ENCODE measurements at places on chromosomes 4 and X.

- DNase-seq: no peak
These were observed 258.2 kb upstream of the CXorf51A start for GRCh38 chrX:147072747-147073146.

DNA sequence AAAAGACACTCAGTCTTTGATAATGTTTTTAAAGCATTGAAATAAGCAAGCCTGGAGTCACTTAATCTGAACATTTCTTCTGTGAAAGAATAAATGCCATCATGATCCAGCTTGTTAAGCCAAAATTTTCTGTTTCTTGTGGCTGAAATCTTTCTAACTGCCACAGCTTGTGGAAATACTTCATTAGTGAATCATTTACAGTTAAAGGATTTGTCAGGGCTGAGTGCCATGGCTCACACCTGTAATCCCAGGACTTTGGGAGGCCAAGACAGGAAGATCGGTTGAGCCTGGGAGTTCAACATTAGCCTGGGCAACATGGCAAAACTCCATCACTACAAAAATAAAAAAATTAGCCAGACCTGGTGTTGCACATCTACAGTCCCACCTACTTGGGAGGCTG, 93.3 kb upstream of the PDE5A start:
- DNase-seq: no peak

GRCh38 chr4:118086344-118086743, 52.1 kb downstream of the NDST3 start:
- no peak for DNase-seq

DNA sequence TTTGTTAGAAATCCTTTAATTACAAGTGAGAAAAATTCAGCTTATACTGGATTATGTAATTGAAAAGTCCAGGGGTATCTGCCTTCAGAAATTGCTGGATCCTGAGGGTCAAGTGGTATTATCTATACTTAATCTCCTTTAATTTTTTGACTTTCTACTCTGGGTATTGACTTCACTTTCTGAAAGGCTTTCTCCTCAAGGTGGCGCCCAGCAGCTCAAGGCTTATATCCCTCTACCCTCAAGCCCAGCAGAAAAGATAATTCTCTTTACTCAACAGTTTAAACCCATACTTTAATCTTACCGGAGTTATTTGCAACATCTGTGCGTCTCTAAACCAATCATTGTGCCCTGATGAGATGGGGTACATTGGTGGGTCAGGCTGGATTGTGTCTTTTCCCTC, 129.5 kb downstream of the LARP7 start:
- no peak for DNase-seq

DNA sequence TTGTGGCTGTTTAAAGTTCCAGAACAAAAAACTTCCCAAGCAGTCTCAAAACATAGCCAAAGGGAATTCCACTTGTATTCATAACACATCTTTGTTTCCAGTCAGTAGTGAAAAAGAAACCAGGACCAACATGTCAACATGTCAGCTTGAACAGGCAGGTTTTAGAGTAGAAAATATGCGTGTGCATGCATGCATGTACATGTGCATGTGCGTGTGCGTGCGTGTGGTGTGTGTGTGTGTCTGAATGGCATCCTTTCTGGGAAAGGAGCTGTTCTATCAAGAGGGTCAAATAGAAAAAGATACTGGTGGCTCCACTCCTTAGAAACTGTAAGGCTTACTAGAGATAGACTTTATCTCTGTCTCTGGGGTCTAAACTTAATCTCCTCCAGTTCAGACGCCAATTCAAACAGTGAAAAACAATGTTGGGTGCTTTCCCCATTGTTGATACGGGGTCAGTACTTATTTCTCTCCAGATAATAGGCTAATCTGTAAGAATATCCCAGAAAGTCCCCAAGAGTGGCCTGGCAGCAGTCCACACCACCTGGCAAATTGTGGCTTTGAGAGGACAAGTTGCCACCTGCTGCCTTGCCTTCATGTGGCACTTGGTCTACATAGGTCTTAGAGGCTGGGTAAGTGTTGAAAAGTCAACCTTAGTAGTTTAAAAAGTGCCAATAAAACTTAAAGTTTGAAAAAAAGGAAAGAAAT, 110.4 kb downstream of the SCD5 start:
- no peak for DNase-seq

DNA sequence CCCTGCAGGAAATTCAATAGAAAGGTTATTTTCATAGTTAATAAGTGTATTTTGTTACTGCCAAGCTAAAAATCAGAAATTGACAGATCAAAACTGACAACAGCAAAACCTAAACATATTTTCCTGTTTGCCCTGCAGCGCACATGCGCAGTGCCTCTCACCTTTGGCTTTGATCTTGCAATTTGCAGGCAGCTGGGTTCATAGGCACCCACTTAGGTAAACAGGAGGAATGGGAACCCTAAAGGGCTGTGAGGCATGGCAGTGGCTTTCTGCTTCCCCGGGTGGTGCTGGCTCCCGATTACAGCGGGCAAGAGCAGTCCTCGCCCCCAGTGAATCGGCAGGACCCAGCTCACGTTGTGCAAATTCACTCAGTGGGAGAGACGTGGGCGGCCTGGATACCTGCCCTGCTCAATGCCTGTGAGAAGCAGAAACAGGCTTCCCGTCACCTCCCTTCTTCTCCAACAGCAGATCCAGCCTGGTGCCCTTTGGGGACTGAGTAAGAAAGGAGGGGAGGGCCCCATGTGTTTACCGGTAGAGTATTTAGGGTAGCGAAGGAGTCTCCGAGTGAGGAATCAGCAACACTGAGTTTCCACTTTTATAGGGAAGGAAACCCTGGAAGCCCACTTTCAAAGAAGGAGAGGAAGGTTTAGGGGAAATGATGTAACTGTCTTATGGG, 25.7 kb downstream of the CCKAR start:
- no peak for DNase-seq

DNA sequence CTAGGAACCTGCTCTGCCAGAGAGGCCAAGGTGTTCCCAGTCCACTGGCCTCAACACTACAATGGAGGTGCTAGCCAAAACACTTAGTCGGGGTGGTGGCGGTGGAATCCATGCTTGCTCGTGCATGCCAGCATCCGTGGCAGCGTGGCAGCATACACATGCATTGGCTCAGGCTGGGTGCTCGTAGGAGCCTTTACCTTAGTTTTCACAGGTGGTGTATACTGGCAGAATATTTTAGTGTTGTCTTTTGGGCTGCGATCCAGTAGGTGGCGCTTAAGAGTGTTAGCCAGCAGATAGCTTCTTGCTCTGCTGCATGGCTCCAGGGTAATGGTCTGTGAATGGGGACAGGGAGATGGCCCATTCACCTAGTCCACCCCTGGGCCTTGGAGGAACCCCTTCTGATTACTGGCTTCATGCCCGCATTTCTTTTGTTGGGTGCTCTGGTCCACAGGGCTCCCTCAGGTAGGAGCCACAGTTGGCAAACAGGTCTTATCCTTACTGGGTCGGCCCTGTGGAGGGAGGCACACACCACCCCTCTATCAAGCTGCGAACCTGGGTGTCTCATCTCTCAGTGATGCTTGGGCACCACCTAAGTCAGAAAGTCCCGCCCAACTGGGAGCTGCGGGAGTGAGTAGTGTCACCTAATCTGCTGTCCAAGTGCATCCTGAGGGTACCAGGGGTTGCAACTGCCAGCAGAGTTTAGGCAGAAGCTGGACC, 40.0 kb downstream of the RIPPLY1 start:
- no peak for DNase-seq

DNA sequence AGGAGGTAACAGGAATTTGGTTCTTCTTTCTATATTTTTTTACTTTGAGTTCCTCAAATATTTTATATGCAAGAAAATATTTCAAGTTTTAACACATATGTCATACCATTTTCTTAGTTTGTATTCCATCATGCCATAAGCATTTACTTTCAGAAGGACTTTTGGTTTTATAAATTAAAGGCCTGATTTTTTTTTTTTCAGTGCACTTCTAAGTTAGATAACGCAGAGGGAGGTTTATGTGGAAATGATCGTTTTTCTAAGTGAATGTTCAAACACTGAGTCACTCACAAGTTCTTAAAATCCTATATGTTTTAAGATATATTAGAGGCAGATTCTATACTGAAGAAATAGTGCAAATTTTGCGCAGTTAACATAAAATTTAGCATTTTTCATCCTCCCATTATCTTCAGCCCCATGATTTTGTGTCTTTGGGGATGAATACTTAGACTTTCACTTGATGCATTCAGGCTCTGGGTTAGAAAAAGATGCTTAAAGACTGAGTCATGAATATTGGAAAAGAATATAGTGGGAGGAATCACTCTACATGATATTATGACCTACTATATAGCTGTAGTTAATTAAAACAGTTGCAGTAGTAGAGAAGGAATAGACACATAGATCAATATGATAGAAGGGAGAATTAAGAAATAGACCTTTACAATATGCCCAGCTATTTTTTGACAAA, 54.9 kb downstream of the COL4A5 start:
- DNase-seq: no peak

GRCh38 chr4:75065909-75066308, 133.0 kb downstream of the PARM1 start:
- no peak for DNase-seq

DNA sequence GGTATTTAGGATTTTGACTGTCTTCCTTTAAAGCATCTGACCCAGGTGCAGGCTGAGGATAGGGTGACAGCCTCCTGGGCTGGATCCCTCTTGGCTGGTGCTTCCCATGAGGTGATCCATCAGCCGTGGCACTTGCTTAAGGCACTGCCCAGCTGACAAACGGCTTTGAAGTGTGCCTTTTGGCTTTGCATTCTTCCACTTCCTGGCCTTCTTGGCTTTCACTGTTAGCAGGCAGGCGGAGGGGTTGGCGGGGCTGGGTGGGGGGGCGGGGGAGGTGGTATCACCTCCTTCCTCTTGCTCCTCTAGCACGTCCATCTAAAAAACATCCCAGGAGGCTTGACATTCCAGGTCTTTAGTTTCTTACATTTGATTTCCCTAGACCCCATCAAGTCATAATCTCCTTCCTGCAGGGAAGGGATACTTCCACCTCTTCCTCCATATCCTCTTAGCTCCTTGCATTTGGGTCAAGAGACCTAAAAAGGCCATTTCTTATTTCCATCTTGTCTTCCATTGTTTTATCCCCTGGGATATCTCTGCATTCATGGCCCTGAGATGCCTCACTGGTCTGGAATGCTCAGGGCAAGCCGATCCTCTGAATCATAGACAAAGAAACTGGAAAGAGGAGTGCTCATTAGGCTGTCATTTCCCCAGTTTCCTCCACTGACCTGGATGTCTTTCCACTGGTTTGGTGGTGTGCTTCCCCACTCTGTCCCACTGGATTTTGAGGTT, 11.3 kb upstream of the APLN start:
- DNase-seq: no peak

DNA sequence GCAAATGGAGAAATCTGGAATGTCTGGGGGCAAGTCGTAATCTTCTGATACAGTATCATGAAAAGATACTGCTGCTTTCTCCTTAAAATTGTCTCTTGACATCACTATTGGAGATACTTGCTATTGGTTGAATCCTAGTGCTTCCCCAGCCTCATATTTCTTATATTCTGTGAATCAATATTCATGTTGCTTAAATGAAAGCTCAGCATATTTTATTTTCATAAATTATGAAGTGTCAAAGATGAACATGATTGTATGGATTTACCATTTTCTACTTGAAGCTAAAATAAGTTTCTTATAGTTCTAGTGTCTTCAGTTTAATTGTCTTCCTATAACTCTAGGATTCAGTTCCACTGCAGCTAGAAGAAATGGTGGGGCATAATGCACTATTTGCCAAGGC, 29.6 kb upstream of the MBNL3 start:
- DNase-seq: no peak

DNA sequence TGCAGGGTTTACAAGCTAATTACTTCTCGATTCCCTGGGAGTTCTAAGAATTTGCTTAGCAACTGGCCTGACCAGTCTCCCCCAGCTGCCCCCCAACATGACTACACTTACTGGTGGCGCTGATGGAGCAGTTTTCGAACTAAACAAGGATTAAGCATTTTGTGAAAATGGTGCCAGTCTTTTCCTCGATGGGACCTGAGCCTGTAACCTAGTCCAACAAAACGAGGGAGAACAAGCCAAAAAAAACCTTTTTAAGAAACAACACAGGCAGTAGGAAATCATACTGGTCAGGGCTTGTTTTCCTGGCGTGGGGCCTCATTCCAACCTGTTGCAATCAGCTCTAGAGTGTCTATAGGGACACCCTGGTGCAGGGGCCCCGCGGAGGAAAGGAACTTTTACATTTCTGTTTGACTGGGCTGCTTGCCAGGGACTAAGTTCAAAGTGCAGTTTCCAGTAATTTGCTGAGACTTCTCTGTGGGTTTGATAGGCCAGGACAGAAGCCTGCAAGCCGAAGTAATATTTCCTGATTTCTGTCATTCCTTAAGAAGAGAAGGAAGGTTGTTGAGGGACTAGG, 158.7 kb downstream of the SPRY1 start:
- DNase-seq: no peak

DNA sequence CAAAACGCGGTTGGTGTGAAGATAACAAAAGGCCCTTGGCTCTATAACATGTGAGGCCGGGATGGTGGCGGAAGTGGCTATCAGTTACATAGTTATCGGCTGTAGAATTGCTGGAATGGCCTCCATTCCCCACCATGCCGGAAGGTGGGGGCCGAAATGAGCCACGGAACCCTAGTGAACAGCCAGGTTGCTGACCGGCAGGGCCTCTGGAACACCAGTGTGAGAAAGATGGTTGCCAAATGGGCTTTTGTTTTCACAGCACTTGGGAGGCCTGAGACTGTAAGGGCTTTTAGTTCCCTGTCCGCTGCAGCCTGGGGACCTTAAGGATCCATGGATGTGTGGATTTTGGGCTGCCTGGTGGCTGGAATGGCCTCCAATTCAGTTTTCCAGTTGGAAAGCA, 23.3 kb upstream of the ARX start:
- DNase-seq: no peak

- DNase-seq: no peak
These were observed 11.2 kb upstream of the PGRMC2 start for GRCh38 chr4:128298852-128299251.

- no peak for DNase-seq
These were observed 35.5 kb upstream of the SORBS2 start for GRCh38 chr4:185847352-185848097.

GRCh38 chr4:173130687-173131086, 37.9 kb upstream of the GALNT7 start:
- DNase-seq: no peak

DNA sequence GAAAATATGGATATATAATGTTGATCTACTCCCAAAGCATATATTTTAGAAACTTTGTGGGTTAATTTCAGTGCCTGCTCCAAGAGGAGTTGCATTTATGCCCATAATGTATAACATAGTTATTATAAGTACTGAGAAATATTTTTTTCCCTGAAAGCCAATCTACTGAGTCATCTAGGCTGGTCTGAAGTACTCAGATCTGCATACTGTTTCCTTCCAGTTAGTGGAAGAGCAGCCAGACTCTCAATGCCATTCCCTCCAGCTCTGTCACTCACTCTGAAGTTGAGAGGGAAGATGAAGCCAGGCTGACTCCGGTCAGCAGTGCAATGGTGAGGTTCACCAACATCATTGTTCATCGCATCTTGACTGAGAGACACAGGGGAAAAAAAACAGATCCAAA, 505.1 kb downstream of the PPARGC1A start:
- no peak for DNase-seq

- DNase-seq: no peak
These were observed 482.1 kb downstream of the TMA16 start for GRCh38 chr4:163976588-163976987.

DNA sequence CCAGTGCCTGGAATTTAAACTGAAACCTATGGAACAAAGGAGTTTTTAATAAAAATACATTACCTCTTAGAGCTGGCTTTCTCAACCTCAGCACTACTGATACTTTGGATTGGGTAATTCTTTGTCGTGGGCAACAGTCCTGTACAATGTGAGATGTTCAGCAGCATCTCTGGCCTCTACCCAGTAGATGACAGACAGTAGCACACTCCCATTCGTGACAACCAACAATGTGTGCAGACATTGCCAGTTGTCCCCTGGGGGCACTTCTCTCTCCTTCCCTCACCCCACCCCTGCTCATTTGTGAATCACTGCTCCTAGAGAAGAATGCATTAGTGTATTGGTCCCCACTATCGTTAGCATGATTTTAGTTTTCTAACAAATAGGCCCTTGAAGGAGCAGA, 16.2 kb downstream of the GPAT3 start:
- no peak for DNase-seq
